ENCODE measurements at places on chromosomes 3 and 15.
A peak's percentile ranks its signal among the peaks of the same experiment; 100 is the strongest.

DNA sequence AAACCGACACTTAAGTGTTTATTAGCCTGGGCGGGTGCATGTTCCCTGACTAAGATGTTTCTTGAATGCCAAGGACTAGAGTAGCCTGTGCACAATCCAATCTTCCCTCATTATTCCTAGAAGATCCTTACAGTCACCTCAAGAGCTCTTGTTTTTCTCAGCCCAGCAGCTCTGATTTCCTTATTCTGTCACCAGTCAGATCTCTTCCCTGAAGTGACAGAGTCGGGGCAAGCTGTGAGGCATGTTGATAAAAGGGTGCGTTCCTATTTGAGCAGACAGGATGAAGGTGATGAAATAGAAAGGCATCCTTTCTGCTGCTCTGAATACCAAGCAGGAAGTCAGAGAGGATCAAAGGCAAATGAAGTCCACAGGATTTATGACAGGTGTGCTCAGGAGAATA lies 125.6 kb upstream of the MCTP2 start:
- DNase-seq = no peak

GRCh38 chr3:186644683-186645082 lies 4.5 kb downstream of the FETUB start:
- DNase-seq = no peak

GRCh38 chr15:65666257-65666656 lies 44.5 kb downstream of the SLC24A1 start:
- no peak for DNase-seq

GRCh38 chr15:52227456-52227855 lies 36.3 kb upstream of the GNB5 start:
- peak; percentile 43 for DNase-seq

- DNase-seq = no peak
Measured at GRCh38 chr3:128850544-128850943, 28.9 kb upstream of the ACAD9 start.

DNA sequence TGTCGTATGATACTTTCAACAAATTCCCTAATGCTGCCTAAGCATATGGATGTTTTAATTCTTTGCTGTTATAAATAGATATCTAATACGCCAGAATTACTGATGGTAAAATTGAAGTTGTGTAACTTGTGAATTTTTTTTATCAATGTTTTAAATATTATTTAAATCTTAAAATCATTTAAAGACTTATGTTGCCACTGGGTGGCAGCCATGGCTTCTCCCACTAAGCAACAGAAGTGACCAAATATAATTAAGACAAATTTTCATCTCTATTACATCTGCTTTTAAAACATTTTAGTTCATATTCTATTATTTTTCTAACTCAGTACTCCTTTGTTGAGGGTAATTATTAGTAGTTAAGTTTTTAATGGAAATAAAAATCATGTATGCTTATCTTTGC lies 8.1 kb upstream of the IL20RB start:
- DNase-seq = no peak

DNA sequence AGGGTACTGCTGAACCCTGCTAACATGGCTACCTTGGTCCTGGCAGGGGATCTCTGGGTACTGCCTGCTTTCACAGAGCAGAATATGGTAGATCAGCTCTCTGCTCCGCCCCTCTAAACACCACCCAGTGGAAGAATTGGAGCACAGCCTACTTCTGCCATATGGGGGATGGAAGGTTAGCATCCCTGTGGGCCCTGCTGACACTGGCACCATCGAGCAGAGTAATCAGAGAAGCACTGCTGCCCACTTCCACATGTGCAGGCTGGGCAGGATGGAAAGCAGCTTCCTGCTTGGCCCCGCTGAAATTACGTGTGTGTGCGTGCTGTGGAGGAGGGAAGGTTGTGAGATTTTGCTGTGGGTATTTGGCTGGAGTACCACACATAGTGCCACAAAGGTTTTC lies 24.8 kb downstream of the CCR1 start:
- no peak for DNase-seq

DNA sequence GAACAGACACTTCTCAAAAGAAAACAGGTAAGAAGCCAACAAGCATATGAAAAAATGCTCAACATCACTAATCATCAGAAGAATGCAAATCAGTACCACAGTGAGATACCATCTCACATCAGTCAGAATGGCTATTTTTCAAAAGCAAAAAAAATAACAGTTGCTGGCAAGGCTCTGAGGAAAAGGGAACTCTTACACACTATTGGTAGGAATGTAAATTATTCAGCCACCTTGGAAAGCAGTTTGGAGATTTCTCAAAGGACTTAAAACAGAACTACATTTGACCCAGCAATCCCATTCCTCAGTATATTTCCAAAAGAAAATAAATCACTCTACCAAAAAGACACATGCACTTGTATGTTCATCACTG lies 95.6 kb downstream of the APBA2 start:
- no peak for DNase-seq

- DNase-seq = no peak
Measured at GRCh38 chr15:77565378-77565915, 67.3 kb downstream of the LINGO1 start.

DNA sequence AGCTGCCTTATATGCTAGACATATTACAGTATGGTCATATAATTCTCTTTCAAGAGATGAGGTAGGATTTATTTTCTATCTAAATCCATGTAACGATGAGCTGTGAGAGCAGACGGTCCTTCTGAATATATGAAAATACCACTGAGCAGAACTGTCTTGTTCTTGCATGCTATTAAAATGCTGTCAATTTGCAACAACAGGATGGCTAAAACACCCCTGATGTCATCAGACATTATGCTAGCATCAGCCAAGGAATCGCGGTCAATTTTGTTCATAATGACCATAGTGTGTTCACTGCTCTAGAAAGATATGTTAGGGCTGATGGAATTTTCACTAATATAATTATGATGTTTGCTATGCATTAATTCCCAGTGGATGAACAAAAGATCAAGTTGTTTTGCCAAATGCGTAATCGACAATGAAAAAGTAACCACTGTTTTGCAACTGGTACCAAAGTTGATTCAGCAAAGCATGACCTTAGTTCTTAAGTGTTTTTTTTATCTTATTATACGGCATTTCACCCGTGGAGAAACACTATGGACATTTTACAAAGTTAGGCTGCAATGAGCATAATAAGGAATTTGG lies 765.4 kb upstream of the NR2F2 start:
- DNase-seq = no peak

- DNase-seq = no peak
Measured at GRCh38 chr15:76863693-76864092, 41.4 kb downstream of the SCAPER start.

DNA sequence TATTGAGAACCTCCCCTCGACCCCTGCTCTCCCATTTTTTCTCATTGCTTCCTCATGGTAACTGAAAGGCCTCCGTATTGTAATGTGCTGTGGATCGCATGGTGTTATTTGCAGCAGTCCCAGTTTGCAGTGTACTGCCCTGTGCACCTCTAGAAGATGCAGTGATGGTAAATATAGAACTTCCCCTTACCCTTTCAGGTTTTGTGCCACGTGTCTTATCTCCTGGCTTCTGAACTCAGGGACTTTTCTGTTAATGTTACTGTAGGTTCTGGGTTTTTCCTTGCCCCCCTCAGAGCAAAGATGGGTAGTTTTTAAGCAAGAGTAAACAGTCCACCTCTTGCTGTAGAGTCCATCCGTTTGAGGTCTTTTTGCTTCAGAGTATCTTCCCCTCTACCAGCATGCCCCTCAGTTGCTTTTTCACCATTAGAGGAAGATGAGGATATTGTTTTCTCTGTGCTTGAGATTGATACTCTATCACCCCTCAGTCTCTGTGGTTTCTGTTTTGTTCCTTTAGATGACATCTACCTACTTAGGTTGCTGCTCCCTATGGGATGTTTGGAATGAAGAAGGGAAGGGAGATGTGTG lies 22.4 kb downstream of the CHD2 start:
- no peak for DNase-seq

- no peak for DNase-seq
Measured at GRCh38 chr3:149003653-149004305, 12.4 kb downstream of the GYG1 start.

DNA sequence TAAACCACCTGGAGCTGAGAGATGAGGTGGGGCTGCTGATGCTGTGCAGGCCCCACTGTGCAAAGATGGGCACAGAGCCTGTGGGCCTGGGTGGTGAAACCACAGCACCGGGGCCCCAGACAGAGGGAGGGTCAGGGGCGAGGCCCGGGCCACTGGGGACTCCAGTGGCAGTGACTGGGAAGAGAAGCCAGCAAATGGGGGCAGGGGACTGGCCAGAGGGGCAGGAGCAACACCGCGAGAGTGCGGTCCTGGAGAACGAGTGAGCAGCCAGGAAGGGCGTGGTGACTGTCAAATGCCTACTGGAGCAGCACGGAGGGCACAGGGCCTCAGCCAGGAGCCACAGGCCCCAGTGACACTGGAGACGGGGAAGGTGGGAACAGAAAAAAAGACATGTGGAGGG lies 39.8 kb downstream of the HCN4 start:
- no peak for DNase-seq

DNA sequence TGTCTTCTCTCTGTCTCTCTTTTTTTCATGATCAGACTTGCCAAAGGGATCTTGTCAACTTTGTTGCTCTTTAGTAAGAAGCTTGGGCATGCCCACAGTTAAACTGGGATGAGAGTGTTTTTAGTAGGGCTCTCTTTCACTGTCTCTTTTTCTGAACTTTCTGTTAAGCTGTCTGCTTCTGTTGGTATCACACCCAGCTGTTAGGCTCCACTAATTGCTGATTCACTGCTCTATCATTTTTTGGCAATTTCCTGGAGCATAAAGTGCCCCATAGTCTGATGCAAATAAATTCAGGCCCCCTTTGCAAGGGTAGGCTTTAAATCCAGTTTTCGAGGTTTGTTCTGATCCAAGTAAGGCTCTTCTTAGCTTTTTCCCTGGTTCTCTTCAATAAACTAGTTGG lies 360.4 kb upstream of the ADAMTS9 start:
- no peak for DNase-seq

DNA sequence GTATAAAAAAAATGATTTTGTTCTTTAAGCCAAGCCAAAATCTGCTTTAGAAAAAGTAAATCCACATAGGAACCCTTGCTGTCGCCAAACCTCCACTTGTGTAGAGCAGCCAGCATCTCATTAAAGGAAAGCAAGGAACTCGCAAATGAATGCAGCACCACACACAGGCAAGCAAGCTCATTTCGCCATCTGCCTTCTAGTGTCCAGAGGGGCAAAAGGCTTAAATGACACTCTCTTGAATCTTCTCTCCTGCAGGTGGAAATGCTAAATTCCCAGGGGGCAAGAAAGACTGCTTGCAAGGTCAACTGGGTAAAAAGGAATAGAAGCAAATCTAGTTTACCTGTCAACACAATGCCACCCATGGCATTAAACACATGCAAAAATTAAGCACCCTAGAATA lies 2.4 kb downstream of the MB21D2 start:
- DNase-seq = no peak

GRCh38 chr15:26954403-26954802 lies 16.6 kb upstream of the GABRG3 start:
- no peak for DNase-seq

- no peak for DNase-seq
Measured at GRCh38 chr15:67150023-67150860, 84.8 kb downstream of the SMAD3 start.

DNA sequence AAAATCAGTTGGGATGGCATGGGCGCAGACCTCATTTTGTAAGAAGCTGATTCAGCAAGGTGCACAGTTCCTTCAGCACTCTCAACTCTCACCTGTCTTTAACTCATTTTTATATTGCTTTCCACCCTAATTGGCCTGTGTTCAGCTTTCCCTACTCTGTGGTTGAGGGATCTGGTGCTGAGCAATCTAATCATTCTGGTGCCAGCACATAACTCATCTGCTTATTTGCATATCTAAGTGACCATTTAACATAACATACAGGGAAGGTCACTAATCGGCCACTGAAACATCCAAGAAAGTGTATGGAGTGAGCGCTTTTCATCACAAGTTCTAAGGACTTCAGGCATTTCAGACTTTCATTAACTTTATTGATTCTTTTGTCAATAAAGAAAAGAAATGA lies 303.4 kb upstream of the ROPN1 start:
- DNase-seq = no peak

DNA sequence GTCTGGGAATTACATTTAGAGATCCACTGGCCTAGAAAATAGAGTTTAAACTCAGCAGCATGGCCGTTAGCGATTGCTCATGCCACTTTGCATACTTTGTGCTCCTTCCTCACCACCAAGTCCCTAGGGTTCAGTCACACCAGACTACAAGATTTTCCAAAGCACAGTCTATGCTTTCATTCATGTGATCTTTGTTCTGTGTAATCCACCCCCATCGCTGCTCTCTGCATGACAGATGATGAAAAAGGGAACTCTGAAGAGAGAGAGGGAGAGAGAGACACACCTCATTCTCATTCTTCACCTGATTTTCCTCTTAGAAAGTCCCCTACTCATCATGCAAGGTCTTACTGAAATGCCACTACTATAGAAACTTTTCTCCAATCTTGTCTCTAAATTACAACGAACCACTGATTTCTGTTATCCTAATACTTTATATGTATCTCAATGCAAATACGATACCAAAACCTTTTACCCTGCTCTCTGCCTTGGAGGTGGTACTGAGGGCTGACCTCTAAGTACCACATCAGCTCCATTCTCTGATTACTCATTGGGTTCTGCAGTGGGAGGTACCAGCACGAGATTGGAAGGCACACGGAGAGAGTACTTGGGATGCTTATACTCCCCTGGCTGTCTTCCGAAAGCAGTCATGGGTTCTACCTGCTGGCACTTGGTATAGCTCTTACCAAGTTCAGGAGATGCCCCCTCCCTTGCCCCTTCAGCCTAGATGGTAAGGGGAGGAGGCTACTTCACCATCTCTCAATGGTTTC lies 1.1 kb upstream of the PARP15 start:
- DNase-seq = no peak

DNA sequence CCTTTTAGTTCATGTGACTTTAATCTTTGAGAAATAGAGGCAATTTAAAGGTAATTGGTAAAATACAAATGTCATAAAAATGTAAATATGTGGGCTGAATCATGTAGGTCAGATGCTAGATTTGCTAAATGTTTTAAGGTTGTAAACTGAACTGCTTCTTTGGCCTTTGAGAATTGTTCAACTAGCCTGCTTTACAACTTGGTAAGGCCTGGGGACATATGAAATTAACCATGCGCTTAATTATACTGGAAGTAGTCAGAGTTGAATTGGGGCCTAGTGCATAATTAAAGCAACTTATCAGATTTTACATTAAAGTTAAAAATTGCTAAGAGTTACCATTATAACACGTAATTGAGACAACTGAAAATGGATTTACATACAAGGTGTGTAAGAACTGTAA lies 21.0 kb upstream of the TMEM45A start:
- DNase-seq = no peak

DNA sequence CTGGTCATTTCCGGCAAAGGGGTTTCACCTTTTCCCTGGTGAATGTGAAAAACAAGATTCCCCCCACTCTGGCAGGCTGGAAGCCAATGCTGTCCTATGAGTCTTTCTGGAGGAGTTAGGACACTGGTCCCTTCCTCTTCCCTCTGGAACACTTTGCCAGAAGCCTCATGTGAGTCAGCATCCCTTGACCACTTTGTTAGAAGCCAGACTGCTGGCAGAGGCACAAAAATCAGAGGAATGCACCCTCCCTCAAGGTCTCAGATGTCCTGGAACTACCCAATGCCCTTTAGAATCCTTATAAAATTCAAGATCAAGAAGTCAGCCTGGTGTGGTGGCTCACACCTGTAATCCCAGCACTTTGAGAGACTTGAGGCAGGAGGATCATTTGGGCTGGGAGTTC lies 26.6 kb downstream of the ITGB5 start:
- DNase-seq = no peak
